ENCODE measurements at places on chromosomes 16 and 17. TPM values are rescaled to one million over a fixed set of nuclear protein-coding genes. Genes with fewer than 3 reads are reported as not detected.

DNA sequence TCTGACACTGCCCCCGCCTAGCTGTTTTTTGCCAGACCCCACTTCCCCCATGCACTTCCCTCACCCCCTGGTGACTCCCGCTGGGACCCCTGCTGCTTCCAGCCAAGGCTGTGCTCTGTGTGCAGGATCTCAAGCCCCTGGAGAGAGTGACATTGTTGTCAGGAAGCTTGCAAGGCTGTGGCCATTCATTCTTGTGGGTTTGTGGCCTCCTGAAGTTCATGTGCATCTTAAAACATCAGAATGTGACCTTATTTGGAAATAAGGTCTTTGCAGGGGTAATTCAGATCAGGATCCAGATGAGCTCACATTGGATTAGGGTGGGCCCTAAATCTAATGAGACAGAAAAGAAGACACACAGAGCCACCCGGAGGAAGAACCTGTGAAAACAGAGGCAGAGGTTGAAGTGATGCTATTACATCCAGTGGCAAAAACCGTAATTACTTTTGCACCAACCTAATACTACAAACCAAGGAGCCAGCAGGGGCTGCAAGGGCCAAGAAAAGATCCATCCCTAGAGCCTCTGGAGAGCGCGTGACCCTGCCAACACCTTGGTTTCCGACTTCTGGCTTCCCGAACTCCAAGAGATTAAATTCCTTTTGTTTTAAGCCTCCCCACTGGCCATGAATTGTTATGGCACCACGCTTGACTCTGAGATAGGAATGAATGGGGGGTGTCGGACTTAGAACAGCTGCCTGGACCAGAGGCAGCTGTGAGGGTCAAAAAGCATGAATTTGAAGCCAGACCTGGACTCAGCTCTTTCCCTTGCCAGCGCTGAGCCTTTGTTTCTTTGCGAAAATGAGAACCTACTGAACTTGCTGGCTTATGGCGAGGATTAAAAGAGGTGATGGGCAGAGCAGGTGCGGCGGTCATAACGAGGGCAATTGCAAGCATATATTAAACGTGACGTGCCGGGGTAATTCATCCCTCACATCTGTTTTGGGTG, 75.5 kb downstream of the BMERB1 start:
- no peak for DNase-seq

DNA sequence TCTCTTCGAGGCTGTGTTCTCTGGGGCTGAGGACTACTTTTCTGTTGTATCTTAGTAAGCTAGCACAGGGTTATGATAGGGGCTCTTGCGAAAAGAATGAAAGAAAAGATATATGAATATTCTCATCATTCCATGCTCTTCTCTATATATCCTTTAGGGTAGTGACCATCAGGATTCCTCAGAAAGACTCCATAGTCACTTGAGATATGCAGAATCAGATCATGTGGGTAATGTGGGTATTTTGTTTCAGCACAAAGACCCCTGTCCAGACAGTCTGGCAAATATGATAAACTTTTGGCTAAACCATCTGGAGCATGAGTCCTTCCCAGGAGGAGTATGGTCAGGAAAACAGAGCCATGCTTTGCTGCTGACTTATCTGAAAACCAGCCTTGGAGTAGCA, 21.5 kb downstream of the CRYM start:
- DNase-seq = no peak

- DNase-seq = no peak
These were observed 33.7 kb downstream of the PIMREG start for GRCh38 chr17:6477831-6478383.

DNA sequence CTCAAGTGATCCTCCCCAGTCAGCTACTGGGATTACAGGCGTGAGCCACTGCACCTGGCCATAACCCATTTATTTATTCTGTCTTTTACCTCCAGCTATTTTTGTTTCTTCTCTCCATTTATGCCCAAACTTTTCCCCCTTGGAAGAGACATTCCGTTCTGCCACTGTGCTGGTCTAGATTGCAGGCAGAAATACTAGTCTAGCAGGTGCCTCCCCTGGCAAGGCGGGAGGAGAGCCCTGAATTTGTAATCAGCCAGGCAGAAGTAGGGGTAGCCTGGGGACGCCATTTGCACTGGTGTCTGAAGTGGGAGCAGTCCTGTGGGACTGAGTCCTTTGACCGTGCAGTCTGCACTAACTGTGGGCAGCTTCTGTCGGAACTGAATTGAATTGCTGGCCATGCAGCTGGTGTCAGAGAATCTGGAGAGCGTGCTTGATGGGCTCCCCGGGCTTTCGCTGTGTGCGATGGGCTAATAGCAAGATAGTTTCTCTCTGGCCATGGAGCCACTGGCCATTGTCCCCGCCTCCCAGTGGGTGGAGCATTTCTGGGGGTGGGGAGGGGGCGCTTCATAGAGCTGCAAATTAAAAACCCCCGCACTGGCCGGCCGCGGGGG, 31.5 kb upstream of the LITAF start:
- no peak for DNase-seq

Gene CNGB1
- not detected for total RNA-seq

DNA sequence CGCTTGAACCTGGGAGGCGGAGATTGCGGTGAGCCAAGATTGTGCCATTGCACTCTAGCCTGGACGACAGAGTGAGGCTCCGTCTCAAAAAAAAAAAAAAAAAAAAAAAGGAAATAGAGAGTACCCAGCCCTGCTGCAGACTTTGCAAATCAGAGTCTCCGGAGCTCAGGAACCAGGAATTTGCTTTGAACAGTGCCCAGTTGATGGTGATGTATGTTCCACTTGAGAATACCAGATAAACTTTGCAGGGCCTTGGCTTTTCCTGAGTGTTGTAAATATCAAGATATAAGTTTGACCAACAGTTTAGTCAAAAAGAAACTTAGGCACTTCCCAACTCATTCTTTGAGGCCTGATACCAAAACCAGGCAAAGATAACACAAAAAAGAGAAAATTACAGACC, 30.6 kb upstream of the MAP3K14 start:
- no peak for DNase-seq

DNA sequence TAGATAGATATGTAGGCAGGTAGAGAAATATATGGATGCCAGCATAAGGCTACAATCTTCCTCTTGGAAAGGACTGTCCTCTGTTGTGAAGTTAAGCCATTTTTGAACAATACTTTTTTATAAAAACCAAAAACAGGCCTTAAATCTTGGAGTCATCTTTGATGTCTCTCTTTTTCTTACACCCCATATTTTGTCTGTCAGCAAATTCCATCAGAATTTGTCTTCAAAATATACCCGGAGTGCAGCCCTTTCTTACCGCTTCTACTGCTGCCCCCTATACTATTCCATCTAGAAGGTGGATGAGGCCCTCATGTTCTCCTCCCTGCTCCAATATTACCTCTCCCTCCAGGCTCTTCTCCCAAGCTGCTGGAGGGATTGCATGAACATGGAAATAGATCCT, 326.5 kb downstream of the HAPSTR1 start:
- no peak for DNase-seq

DNA sequence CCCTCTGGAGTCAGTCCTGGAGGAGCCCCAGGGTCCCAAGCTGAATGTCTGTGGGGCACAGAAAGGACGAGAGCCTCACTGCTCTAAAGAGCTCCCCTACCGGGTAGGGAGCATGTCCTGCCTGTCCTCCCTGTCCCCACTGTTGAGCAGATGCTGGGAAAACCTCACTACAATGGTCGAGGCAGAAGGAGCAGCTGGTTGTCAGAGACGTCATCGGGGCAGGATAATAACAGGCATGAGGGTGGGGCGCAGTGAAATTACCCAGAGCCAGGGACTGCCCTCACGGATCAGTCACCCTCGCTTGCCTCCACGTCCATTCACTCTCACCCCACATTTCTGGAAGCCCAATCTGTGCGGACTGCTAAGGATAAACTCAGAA, 538 bp downstream of the TM4SF5 start:
- no peak for DNase-seq

GRCh38 chr17:74943808-74944522, 8.3 kb downstream of the OTOP3 start:
- no peak for DNase-seq

Gene KCNJ2
- total RNA-seq = 10.0 TPM

- DNase-seq = no peak
These were observed 883 bp upstream of the TAF15 start for GRCh38 chr17:35808240-35808961.

GRCh38 chr17:66373944-66374817, 71.8 kb downstream of the PRKCA start:
- no peak for DNase-seq

DNA sequence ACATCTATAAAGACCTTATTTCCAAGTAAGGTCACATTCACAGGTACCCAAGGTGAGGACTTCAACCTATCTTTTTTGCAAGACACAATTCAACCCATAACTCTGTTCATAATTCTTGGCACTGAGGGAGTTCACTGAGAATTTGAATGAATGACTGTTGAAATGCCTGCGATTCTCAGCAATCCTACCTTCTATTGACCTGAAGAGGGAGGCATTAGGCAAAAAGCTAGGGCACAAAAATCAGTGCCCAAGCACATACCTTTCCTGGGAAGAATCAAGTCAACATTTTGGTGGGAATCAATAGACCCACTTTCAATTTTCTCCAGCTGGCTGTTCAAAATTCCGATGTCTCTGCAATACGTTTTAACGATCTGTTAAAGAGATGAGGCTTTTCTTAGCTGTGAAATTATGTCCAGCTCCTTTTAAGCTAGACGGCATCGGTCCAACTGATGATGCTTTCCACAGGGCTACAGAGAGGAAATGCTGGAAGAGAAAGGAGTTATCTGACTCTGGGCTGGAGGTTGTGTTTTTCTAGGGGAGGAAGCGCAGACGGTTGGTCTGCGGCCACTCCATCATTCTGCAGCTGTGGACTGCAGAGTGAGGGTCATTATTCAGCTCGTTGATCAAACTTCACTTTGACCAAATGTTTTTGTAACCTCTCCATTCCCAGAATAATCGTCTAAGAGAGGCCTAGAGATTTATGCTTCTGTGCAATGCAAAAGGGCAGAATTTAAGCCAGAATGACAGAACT, 25.2 kb downstream of the BCO1 start:
- no peak for DNase-seq

Gene APOH
- total RNA-seq = 0.66 TPM

DNA sequence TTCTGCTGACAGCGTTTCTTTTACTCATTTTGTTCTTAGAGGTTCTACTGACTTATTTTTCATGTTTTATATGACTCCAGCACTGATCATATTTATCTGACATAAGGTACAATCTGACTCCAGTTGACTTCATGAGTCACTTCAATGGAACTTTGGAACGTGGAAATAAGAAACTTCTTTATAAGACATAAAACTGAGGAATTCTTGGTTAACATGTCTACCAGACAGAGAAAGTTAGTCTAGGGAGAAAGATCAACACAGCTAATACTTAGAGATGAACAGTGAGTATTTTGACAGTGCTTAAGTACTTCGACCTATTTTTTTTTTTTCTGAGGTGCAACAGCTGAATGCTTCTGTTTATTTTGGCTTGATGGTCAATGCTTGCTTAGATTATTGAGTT, 679.5 kb downstream of the KCNJ2 start:
- DNase-seq = no peak

DNA sequence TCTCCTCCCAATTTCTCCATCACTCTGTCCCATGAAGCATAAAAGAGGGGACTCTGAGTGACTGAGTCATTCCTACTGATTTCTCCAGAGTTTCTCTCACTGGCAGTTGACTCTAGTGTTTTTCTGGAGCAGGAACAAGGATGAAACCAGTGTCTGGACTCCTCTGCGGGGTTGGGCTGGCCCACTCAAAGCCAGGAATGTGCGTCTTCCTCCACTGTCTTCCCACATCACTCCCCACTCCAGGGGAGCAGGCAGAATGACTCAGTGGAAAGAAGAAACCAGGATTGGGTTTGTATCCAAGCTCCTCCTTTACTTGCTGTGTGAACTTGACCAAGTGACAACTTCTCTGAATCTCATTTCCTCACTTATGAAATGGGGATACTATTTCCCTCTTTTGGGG, 497.5 kb upstream of the SALL1 start:
- DNase-seq = no peak

DNA sequence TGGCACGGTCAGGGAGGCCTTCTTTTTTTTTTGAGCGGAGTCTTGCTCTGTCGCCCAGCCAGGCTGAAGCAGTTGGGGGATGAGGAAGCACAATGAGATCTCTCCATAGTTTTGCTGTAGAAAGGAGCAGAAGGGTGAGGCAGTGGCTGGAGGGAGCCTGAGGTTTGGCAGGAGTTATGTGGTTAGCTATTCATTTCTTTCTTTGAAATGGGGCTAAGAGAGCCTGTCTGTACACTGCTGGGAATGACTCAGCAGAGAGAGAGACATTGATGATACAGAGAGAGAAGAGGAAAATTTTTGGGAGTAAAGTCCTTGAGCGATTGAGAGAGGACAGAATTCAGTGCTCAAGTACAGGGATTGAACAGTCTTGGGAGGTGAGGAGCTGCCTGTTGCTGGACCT, 22.1 kb downstream of the NOS2 start:
- DNase-seq = no peak

Gene ACE
- 0.46 TPM for total RNA-seq

DNA sequence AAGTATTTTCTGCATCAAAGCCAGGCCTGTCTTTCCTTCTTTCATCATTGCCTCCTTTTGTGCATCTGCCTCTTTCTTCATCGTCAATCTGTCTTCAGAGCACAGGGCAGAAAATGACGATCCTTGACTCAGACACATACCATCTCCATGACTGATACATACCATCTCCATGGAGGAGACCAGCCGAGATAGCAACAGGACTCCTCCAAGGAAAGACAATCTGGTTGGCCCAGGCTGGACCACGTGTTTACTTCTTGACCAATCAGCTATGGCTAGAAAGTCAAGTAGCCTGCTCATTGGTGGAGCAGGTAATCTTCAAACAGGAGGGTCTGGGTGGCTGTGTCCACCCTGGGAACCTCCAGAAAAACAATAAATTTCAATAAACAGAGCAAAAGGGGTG, 164.6 kb downstream of the CPPED1 start:
- no peak for DNase-seq

- DNase-seq = no peak
These were observed 24.4 kb downstream of the UBE2O start for GRCh38 chr17:76428511-76428910.

DNA sequence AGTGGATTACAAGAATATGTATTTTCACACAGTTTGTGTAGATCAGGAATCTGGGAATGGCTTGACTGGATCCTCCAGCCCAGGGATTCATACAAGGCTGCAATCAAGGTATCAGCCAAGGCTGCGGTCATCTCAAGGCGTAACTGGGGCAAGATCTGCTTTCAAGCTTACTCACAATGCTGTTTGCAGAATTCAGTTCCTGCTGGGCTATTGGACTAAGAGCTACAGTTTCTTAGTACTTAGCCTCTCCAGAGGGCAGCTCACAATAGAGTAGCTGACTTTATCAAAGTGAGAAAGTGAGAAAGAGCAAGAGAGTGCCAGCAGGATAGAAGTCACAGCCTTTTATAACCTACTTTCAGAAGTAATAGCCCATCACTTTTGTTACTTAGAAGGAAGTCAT, 211.0 kb downstream of the MAP2K6 start:
- no peak for DNase-seq

Gene SLC12A3
- total RNA-seq = 4.8 TPM

All from GM12878 (cell line).